ENCODE measurements at places on chromosomes 16 and 17.

DNA sequence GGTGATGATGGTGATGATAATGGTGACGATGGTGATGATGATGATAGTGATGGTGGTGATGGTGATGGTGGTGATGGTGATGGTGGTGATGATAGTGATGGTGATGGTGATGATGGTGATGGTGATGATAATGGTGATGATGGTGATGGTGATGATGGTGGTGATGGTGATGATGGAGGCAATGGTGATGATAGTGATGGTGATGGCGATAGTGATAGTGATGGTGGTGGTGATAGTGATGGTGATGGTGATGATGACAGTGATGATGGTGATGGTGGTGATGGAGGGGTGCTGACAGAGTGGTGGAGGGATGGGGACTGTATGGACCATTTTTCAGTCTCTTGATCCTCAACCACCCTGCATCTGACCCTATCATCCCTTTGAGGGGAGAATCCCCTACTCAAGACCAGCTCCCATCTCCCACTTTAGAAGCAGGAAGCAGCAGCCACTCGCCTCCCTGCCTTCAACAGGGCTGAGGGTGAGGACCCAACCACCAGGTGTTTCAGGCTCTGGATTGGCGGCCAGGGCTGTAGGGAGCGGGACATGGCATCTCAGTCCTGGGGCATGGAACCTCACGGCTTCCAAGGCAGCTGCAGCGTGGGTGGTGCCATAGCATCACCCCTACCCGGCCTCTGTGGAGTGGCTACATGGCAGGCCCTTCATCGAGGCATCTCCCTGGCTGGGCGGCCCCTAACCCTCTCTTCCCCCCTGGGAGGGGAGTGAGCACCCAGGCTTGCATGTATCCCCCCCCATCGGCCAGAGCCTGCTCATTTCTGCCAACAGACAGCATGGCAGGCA lies 4.5 kb downstream of the FSCN2 start:
- no peak for DNase-seq

- DNase-seq: peak; percentile 81
Observed at GRCh38 chr16:24253192-24253591, 2.9 kb upstream of the CACNG3 start.

GRCh38 chr16:85921026-85921425 lies 22.1 kb downstream of the IRF8 start:
- DNase-seq: no peak

- no peak for DNase-seq
Observed at GRCh38 chr17:19986941-19987861, 9.6 kb upstream of the AKAP10 start.

DNA sequence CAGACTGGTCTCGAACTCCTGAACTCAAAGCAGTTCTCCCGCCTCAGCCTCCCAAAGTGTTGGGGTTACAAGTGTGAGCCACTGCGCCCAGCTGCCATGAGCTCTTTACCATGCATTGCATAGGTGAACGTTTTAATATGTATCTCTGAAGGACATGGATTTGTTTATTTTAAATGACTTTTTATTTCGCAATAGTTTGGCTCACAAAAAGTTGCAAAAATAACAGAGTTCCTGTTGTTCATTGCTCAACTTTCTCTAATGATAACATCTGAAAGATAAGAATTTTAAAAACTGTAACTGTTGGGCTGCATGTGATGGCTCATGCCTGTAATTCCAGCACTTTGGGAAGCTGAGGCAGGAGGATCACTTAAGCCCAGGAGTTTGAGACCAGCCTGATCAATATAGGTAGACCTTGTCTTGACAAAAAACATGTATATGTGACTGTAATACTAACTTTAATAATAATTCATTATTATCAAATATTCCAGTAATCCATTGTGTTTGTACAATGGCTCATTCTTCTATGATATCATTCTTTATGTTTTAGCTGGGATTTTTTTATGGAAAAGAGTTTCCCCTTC lies 80.1 kb downstream of the ABCC1 start:
- DNase-seq: no peak

GRCh38 chr16:89278441-89279240 lies 61.1 kb downstream of the ZNF778 start:
- no peak for DNase-seq

DNA sequence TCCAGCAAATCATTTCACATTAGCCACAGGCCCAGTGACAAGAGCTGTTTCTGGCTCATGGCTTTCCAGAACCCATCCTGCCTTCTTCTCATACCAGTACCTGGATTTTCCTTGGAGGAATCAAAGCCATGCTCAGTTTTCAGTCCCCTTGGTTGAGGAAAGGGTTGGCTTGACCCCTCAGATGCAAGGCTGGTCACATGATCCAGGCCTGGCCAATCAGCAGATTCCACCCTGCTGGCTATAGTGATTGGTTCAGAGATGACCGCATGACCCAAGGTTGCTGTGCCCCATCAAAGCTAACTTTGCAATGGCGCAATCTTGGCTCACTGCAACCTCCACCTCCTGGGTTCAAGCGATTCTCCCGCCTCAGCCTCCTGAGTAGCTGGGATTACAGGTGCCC lies 45.0 kb downstream of the MMP15 start:
- DNase-seq: no peak

- DNase-seq: no peak
Observed at GRCh38 chr17:59300941-59301340, 30.5 kb upstream of the YPEL2 start.

GRCh38 chr17:75125984-75126383 lies 5.6 kb downstream of the NT5C start:
- peak; percentile 40 for DNase-seq

GRCh38 chr17:17280613-17281549 lies at the start of gene COPS3:
TSS of gene COPS3 (minus strand) at chr17:17281246. CDS start at chr17:17281186, 60 bp downstream.
- DNase-seq: peak; percentile 92

DNA sequence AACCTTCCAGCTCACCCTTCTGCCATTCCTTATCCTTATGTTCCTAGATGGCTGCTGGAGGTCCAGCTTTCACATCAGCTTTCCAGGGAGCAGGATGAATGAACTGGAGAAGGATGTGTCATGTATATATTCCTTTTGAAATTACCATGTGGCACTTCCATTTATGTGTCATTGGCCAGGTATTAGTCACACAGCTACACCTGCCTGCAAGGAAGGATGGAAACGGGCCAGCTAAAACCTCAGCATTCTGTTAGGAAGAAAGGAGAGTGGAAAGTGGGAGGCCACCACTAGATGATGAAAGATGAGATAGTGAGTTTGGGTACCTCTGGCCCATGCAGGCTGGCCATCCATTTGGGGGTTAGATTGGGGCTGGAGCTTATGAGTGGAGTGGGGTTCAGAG lies 67.5 kb downstream of the KSR1 start:
- DNase-seq: no peak

DNA sequence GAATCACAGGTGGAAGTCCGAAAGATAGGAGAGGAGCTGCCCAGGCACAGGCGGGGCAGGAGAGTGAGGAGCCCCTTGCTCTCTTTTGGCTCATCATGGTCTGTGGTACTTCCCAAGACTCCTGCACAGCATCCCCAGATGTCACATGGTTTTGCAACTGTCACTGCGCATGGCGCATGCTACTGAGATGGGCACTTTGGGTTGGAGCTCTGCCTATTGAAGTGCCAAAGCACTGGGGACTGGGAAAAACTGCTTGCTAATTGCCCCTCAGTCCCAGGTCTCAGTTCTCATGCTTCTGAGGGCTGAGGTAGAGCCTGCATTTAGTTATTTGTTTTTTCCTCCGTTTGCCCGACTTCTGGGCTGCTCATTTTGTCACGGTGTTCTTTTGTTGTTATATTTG lies 156.8 kb upstream of the CDH13 start:
- DNase-seq: no peak

GRCh38 chr16:424623-425081 lies 797 bp upstream of the RAB11FIP3 start:
- no peak for DNase-seq

- no peak for DNase-seq
Observed at GRCh38 chr16:26129997-26130396, 438.2 kb downstream of the HS3ST4 start.

- no peak for DNase-seq
Observed at GRCh38 chr16:89602273-89602951, 11.0 kb upstream of the DPEP1 start.

DNA sequence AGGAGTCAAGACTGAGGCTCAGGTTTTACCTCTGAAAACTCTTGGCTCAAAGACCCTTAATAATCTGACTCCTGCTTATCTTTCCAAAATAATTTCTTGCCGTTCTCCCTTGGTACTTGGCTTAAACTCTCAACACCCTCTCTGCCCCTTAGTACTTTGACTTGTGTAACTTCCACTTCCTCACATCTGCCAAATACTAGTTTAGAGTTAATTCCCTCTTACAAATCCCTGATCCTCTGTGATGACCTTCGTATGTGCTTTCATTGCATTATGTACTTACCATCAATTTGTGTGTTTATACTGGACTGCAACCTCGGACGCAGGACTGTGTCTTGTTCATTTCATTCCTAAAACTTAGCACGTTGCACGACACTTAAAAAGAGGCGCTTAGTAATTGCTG lies 35.2 kb downstream of the ZNF207 start:
- DNase-seq: no peak

- DNase-seq: no peak
Observed at GRCh38 chr17:59178266-59178985, 22.9 kb downstream of the PRR11 start.

GRCh38 chr16:29806099-29806579 lies at the start of gene MAZ:
TSS of gene MAZ (plus strand) at chr16:29806529. CDS start at chr16:29806702, 173 bp downstream.
- DNase-seq: no peak

DNA sequence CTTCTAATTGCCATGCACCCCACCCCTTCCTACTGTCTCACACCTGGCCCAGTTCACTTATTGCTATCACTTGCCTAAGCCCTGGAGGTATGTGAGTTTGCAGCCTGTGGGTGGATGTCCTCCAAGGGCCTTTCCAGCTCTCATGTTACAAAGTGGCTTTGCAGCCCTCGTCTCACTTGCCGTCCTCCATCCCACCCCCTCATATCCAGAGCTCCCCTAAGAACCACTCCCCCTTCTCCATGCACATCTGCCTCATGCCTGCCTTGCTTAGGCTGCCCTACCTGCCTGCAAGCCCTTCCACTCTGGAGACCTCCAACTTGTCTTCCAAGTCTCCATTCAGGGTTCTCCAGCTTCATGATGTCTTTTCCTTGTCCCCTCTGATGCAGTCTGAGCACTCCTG lies 119.4 kb upstream of the NLRP1 start:
- DNase-seq: no peak

DNA sequence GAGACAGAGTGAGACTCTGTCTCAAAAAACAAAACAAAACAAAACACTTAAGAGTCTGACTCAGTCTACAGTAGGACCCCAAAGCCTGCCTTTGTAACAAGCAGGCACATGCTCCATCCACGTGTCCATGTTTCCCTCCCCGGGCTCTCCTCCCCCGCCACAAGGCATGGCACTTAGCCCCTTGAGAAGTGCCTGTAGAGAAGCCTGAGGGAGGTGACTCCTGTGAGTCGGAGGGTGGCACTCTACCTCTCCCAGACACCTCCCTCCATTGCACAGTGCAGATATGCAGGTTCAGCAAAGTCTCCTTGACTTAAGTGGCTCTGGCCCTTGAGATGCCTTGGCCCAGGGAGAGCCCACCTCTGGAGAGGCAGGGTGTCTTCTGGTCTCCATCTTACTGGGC lies 6.8 kb downstream of the FHOD1 start:
- no peak for DNase-seq

DNA sequence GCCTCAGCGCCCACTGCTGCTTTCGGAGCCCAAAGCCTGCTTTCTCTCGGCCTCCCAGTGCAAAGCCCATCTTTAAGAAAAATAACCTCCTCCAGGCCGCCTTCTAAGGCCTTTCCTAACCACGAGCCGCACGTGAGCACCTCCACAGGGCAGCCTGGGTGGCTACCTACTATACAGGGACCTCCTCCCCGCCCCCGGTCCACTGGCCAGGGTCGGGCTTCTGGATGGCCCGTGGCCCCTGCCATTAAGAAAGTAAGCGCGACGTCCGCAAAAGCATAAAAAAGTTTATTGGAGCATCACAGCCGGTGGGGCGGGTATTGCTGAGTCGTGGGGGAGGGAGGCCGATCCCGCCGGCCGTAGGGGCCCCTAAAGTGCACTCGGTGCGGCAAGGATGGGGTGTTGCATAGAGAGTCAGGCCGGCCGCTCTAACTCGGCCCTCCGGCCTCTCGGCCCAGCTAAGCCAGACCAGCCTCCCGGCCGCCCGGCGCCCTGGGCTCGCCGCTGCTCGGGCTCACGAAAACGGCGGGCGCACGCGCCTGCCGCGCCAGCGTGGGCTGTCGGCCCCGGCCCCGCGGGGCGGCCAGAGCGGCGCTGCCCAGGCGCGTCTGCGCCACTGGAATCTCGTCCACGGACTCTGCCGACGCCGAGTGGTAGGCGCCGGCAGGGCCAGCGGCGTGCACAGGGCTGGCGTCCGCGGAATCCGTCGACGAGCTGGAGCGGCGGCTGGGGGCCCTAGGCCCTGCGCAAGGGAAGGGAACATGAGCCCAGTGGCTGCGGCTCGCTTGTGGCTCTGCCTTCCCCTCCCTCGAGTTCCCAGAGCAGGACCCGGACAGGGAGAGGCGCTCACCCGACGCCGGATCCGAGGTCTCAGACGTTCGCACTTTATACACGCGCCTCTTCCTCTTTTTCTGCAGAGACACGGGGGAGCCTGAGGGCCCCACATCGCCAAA lies 1.1 kb upstream of the TPPP3 start:
- DNase-seq: no peak

DNA sequence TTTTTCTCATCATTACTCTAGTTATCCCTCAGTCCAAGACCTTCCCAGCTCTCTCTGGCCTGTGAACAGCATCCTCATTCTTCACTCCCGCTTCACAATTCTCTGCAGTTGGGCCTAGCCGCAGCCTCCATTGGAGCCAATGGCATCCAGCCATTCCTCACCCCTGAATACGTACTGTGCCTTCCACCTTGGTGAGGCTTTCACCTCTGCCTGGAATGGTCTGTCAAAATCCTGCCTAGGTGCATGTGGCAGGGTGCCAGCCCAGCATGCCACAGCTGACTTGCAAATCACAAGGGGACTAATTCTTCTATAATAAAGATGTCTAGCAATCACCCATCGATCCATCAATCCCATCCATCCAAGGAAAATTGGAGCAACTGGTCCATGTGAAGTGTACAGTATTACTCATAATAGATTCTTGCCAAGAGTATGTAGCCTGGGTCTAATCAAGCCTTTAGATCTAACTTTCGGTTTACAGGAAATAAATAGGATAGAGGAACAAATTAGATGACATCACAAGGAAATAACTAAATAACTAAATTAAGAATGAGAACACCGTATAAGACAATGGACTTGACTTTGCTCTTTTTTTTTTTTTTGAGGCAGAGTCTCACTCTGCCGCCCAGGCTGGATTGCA lies 5.1 kb upstream of the CX3CL1 start:
- no peak for DNase-seq

DNA sequence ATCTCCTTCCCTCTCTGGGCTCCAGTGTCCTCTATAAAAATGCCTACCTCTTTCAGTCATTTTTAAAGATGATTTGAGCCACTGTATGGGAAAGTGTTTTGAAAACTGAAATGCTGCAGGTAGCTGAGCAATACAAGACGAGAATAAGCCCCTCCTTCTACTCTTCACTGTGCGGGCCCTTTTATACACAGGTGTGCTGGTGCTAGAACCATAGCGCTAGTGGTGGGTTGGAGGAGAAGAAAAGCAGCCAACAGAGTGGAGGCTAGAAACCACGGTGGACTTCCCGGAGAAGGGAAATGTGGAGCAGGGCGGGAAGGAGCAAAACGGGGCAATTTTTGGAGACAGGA lies 58.2 kb upstream of the DLX4 start:
- no peak for DNase-seq

- DNase-seq: peak; percentile 72
Observed at GRCh38 chr16:24070851-24071250, 185.3 kb upstream of the CACNG3 start.

- DNase-seq: no peak
Observed at GRCh38 chr17:50237901-50238300, 36.4 kb upstream of the TMEM92 start.

Data from iPS DF 19.7 (cell line).